Fibroblast of skin of left quadriceps (primary cell): ENCODE measurements at places on chromosomes 12 and 14.

GRCh38 chr14:95695913-95696312, 9.7 kb downstream of the TCL1B start:
- DNase-seq = no peak

GRCh38 chr12:75478116-75478794, 2.3 kb upstream of the GLIPR1 start:
- peak; percentile 66 for DNase-seq

DNA sequence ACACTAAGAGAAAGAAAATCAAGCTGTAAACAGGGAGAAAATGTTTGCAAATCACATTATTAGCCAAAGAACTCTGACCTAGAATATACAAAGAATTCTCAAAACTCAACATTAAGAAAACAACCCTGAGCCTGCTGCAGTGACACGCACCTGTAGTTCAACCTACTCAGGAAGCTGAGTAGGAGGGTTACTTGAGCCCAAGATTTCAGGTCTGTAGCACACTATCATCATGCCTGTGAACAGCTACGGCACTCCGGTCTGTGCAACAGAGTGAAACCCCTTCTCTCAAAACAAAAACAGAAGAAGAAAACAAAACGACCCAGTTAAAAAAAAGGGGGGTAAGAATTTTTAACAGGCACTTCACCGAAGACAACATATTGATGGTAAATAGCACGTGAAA, 20.8 kb downstream of the SAV1 start:
- no peak for DNase-seq

DNA sequence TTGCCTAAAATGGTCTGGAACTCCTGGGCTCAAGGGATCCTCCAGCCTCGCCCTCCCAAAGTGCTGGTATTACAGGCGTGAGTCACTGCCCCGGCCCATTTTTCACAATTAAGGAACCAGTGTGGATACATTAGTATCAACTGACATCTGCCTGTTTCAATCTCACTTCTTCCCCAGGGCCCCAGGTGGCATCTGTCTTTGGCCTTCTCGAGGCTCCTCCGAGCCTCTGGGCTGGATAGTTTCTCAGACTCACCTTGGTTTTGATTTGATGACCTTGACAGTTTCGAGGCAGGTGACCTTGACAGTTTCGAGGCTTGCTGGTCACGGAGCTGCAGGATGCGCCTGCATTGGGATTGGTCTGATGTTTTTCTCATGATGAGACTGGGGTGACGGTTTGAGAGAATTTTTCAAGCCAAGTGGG, 41.0 kb upstream of the NCOR2 start:
- no peak for DNase-seq

GRCh38 chr12:93447555-93448290, 6.0 kb upstream of the UBE2N start:
- DNase-seq = no peak

DNA sequence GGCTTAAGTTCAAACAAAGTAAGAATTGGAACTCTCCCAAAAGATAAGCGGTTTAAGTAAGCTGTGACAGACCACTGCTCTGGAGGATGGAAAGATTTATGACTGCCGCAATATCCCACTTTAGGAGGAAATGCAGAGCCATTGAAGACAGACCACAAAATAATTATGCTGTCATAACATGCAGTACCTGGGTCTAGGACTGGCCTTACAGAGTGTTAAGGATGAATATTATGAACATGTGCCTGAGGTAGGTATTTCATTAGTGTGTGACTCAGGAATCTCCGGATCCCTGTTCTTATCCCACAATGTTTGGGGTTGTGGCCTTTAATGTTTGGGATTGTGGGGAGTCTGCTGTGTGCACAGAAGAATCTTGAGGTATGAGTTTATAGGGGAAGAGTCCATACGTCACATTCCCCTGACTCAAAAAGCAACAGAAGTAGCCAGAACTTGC, 114.9 kb downstream of the SAMD4A start:
- peak; percentile 49 for DNase-seq

- DNase-seq = no peak
Measured at GRCh38 chr12:119338593-119339363, 4.2 kb downstream of the CCDC60 start.

GRCh38 chr12:68792952-68793351, 15.0 kb upstream of the MDM2 start:
- DNase-seq = no peak

- peak; percentile 98 for DNase-seq
Measured at GRCh38 chr12:57087691-57088353, 1.1 kb upstream of the NAB2 start.

DNA sequence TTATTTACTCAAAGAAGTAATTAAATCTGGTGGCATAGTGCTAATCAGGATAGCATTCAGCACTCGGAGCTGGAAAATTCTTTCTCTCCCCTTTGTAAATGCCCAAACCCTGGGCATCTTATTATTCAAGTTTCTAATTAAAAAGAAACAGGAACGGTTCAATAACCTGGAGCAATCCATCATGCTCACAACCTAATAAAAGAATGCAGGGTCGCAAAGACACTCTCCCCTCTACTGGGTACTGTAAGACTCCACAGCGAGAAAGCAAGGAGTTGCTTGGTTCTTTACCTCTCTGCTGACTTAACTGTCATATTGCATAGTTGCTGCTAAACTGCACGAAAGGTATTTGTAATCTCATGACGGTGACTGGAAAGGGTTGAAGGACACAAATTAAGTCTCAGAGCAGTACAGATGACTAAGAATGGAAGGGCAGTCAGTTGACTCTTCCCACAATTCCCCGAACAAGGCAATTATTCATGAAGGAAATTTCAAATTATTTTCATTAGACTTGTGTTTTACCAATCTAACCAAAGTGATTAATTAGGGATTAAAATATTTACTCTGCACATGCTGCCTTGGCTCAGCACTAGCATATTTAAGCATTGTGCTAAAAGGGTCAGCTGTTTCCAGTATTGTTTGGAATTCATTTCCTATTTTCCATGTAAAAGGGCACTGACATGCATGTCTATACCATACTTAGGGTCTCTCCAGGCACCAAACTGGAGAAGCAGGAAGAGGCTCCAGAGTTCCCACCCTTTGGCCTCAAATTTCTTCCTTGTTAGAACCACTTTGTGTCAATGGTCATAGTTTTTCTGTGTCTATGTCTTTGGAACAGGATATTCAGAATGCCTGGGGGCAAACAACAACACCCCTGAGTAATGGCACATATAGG, 182.2 kb downstream of the EXOC5 start:
- DNase-seq = no peak

- DNase-seq = no peak
Measured at GRCh38 chr14:41606532-41607303, at the start of gene LRFN5. TSS of gene LRFN5 (plus strand) at chr14:41606876.

GRCh38 chr14:47044841-47045240, 393.3 kb upstream of the RPL10L start:
- no peak for DNase-seq

- DNase-seq = no peak
Measured at GRCh38 chr12:42204362-42204761, 33.7 kb downstream of the YAF2 start.

DNA sequence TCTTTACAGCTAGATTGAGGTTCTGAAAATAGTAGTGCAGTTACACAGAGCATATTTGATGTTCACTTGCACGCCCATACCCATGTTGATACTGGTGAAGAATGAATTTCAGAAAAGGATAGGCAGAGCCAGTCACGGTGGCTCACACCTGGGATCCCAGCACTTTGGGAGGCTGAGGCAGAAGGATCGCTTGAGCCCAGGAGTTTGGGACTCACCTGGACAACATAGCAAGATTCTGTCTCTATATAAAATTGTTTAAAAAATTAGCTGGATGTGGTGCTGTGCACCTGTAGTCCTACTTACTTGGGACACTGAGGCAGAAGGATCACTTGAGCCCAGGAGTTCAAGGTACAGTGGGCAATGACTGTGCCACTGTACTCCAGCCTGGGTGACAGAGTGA, 56.6 kb downstream of the MDM2 start:
- DNase-seq = no peak

GRCh38 chr12:105862163-105862821, 276.5 kb downstream of the NUAK1 start:
- DNase-seq = no peak

DNA sequence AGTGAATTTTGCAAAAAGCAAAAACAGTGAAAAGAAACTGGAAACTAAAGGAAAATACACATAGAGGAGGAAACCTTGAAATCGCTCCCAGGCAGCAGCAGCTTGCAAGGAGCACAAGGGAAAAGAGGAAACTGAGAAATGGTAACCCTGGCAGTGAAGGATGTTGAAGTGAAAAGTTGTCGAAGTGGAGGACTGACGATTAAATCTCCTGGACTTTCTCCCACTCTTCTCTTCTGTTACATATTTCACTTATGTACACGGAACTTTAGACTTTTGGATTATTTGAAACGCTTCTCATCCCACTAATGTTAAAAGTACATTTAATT, 388.8 kb upstream of the USP15 start:
- no peak for DNase-seq

DNA sequence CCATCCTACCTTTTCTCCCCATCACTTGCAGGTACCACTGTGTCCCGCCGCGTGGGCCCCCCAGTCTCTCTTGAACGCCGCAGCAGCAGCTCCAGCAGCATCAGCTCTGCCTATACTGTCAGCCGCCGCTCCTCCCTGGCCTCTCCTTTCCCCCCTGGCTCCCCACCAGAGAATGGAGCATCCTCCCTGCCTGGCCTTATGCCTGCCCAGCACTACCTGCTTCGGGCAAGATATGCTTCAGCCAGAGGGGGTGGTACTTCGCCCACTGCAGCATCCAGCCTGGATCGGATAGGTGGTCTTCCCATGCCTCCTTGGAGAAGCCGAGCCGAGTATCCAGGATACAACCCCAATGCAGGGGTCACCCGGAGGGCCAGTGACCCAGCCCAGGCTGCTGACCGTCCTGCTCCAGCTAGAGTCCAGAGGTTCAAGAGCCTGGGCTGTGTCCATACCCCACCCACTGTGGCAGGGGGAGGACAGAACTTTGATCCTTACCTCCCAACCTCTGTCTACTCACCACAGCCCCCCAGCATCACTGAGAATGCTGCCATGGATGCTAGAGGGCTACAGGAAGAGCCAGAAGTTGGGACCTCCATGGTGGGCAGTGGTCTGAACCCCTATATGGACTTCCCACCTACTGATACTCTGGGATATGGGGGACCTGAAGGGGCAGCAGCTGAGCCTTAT, 9.2 kb downstream of the ARHGAP9 start:
- no peak for DNase-seq

DNA sequence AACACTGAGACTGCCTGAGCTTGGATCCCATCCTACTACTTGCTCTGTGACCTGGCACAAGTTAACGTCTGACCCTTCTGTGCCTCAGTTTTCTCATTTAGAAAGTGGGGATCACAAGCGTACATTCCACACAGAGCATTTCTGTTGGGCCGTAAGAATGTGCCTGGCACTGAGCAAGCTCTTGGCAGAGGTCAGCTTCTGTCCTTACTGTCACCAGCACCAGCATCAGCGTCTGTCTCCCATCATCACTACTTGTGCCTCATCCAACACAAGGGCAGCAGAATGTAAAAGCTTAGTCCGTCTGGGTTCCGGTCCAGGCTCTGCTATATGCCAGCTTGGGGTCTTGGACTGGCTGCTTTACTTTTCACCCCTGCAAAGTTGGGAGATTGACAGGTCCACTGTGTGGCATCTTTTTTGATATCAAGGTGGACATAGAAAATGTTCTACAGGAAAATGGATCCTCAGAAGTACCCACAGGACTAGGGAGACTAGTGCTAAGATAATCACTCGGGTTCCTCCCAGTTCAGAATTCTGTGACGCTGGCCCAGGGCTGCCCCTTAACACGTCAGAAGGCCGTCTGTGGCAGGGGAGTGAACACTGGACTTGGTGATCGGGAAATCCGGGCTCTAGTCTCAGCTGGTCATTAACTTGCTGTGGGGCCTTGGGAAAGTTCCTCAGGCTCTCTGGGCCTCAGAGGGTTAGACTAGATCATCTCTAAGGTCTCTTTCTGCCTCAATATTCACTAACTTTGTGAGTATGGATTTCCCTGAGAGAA, 65.9 kb downstream of the CACNA1C start:
- no peak for DNase-seq

- peak; percentile 9 for DNase-seq
Measured at GRCh38 chr12:114476159-114476558, 70.2 kb upstream of the TBX5 start.

- no peak for DNase-seq
Measured at GRCh38 chr12:58880639-58881038, 39.7 kb downstream of the LRIG3 start.

DNA sequence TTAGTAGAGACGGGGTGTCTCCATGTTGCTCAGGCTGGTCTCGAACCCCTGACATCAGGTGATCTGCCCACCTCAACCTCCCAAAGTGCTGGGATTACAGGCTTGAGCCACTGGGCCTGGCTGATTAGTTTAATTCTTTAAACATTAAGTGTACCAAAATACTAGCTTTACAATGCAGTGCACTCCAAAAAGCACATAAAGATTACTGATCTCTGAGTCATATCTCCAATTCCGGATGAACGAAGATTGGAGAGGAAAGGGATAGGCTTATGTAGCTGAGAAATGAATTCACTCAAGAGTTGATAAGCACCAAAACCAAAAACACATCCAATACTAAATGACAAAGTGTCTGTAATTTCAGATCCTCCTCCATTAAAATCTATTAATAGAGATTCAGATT, 15.1 kb downstream of the NAV3 start:
- peak; percentile 45 for DNase-seq

DNA sequence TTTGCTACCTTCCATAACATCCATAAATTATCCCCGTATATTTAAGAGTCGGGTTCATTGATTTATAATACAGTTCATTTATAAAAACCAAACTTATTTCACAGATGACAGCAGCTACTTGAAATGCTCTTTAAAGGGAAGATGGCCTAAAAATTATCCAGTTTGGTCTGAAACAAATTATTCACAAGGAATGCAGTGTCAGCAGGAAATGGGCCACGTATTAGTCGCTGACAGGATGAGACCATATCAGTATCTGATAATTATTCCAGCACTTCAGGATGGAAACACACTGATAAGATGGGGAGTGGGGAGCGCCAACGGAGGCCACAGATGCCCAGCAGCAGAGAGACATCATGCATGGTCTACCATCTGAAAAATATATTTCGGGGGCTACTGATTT, 60.5 kb upstream of the TMEM132D start:
- DNase-seq = no peak

DNA sequence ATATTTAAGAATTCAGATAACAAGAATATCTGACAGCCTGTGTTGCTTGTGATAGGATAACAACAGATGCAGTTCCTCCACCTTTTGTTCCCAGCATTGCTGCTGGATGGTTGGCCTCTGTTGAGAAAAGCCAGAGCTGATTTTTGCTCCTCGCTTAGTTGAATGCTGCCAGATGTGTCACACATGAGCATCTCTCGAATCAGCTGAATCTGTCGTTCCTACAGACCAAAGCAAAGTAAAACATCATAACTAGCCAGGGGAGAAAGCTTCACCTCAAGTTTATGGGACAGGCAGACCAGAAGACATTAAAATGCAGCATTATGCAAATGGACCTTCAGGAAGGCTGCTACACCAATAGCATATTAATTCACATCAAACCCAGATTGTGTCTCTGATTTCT, 20.1 kb downstream of the RACGAP1 start:
- no peak for DNase-seq

DNA sequence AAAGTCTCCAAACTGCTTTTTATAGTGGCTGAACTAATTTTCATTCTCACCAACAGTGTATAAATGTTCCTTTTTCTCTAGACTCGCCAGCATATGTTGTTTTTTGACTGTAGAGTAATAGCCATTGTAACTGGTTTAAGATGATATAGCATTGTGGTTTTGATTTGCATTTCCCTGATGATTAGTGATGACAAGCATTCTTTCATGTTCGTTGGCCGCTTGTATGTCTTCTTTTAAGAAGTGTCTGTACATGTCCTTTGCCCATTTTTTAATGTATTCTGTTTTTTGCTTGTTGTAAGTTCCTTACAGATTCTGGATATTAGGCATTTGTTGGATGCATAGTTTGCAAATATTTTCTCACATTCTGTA, 404.9 kb downstream of the FLRT2 start:
- no peak for DNase-seq
